Memory B cell (primary cell): ENCODE measurements at places on chromosomes 5 and 9.

GRCh38 chr9:36499174-36499890 lies 73.4 kb upstream of the MELK start:
- no peak for DNase-seq

GRCh38 chr9:9783711-9784110 lies 829.1 kb downstream of the PTPRD start:
- no peak for DNase-seq

DNA sequence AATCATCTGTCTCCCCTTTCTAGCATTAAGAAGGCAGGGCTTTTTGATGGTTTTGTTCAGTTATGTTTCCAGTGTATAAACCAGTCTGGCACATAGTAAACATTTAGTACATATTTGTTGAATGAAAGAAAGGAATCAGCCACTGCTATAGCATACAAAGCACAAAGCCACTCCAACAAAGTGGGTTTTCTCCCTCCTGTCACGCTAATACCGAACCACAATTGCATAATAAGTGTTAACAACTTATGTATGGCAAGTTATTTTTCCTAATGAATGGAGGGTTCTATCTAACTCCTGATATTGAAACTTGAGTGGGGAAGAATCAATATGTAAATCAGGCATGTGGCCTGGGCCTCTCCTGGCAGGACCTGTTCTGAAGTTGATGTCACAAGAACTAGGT lies 53.9 kb downstream of the PRUNE2 start:
- no peak for DNase-seq

DNA sequence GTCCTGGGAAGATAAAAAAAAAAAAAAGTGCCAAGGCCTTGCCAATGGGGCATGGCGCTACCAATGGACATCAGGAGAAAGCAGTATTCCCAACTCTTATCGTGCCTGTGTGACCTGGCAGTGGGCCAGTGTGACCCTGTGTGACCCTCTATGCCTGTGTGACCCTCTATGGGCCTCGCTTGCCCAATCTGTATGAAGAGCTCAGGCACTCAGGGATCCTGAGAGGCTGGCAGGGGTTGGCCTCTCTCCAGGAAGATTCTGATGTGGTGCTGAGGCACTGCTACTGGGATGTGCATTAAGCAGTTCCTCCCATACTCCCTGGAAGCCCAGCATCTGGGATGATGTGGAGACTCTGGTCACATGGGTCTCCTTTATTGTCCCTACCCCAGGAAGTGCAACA lies 179.2 kb downstream of the MACROH2A1 start:
- DNase-seq, result no peak

DNA sequence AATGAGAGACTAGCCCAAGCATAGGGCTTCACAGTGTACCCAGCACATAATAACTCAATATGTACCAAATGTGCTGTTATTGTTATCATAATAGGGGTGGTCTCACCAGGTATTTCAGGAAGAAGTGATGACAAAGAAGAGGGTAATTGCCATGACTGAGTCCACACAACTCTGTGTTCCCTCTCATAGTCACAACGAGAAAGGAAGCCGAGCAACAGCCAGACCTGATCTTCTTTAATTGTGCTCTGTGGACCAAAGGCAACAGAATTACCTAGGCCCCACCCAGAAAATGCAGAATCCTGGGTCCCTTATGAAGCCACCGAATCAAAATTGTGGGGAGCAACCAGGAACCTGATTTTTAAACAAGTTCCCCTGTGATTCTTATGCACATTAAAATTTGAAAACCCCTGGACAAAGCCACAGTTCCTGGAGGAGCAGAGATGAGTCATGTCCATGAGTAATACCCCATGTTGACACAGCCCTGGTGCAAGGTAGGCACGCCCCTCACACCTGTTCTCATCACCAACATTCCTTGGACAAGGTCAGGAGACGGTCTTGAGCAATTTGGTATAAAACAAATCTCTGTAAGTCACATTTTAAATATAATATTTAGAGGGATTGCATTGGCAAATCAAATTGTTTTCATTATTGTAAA lies 5.2 kb downstream of the FGF1 start:
- DNase-seq, result no peak

GRCh38 chr5:175873088-175873454 lies 1.7 kb downstream of the CPLX2 start:
- no peak for DNase-seq

DNA sequence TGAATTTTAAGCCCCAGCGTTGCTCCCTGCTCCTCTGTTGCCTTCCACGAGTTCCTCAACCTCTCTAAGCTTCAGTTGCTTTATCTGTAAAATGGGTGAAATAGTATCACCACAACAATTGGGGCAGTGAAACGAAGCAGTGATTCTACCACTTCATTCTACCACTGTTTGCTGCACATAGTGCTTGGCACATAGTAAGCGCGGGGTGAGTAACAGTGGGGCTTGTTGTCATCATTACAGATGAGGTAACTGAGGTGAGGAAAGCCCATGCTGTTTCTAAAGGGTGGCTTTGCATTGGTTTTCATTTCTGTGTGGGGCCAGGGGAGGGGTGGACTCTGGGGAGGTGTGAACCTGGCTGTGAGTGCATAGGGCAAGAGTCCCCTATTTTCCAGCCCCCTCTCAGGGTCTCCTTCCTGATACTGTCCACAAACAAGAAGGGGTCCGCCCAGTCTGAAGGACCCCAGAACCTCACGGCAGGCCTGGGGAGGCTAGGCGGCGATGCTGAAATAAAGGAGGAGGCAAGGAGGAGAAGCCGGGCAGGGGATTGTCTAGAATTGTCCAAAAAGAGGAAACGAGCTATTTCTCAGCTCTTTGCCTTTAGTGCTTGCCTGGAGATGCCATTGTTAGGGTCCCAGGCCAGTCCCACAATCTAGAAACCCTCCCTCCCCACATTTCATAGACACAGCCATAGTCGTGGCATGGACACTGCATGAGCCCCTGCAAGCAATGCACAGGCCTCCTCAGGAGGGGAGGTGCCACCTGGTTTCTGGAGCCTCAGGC lies 65.6 kb downstream of the IL6ST start:
- no peak for DNase-seq

DNA sequence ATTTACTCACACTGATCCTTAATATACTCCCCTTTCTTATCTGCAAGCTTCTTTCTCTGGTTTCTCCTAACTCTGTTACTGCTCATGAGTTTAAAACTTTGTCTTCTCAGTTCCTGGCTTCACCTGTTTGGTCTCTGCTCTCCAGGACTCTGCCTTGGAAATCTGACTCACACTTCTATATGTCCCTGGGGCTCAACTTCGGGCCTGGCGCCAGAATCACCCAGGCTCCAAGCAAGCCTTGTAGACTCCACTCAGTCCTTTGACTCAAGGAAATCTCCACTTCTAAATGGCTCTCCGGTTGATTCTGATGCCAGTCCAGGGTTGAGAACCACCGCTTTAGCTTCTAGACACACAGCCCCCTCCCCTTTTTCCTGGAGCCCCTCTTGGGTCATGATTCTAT lies 57.8 kb downstream of the TMC1 start:
- DNase-seq, result no peak

- no peak for DNase-seq
These were observed 54.3 kb downstream of the TMC1 start for GRCh38 chr9:72575666-72576065.

GRCh38 chr9:113154946-113155345 lies 4.1 kb downstream of the SLC31A2 start:
- DNase-seq, result no peak

DNA sequence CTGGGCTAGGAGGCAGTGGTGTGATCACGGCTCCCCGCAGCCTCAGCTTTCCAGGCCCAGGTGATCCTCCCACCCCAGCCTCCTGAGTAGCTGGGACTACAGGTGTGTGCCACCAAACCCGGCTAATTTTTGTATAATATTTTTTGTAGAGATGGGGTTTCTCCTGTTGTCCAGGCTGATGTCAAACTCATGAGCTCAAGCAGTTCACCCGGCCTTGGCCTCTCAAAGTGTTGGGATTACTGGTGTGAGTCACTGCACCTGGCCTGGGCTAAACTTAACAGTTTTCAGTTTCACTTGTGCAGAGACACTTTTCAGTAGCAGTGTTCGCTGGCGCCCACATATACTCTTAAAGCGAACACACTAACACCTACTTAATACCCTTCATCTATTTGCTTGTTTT lies 205.6 kb upstream of the ZNF608 start:
- DNase-seq, result peak; percentile 32

- no peak for DNase-seq
These were observed 29.0 kb upstream of the CDKN2B start for GRCh38 chr9:22037954-22038690.

- DNase-seq, result no peak
These were observed 69.8 kb upstream of the CNTLN start for GRCh38 chr9:17065062-17065461.

- DNase-seq, result no peak
These were observed 196.2 kb downstream of the SLCO4C1 start for GRCh38 chr5:102099766-102100331.
